ENCODE measurements at places on chromosomes 12 and 14.
A peak's percentile ranks its signal among the peaks of the same experiment; 100 is the strongest.

GRCh38 chr14:96037891-96038557, 1.1 kb upstream of the C14orf132 start:
- DNase-seq = no peak

GRCh38 chr14:64208261-64208660, 85.9 kb downstream of the ESR2 start:
- DNase-seq = no peak

DNA sequence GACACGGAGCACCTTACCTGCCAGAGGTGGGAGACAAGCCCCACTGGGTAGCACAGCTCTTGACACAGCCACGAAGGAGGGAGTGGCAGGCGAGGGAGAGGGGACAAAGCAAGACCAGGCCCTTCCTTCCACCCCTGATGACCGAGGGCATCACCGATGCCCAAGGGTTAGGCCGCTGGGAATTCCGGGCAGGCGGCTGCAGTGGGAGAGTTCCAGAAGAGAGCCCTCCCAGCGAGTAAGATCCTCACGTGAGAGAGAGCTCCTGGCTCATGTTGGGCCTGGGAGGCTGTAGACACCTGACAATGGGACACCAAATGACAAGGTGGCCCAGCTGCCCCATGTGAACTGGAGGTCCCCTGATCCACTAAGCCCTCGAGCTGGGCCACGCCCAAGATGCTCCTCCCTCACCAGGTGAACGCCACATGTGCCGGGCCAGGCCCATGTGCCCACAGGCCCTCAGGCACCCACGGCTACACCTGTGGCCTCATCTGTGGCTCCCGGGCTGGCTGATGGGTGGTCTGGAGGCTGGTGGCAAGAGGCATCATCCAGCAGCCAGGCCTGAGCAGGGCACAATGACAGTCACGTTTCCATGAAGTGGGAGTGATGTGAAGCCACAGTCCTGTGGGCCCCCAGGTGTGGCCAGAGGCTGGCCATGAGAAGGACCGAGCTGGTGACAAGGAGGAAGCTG, 32.1 kb upstream of the C14orf180 start:
- no peak for DNase-seq

DNA sequence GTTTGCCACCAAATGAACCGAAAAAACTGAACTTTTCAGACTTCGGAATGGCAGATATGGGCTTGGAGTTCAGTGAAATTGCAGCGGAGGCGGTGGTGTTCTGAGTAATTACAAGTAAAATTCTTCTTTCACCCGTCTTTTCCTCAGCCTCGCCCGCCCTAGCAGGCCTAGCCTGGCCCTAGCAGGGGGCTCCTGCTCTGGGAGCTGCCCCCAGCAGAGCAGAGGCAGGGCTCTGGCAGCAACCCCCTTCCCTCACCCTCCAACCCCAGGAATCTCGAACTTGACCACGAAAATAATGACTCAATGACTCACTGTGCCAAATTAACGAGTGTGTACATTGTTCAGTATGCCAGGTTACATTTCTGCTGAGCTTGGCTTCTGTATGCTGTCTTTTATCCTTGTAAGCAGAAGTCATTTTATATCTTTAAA, 1.1 kb downstream of the PAPLN start:
- DNase-seq = peak; percentile 38

DNA sequence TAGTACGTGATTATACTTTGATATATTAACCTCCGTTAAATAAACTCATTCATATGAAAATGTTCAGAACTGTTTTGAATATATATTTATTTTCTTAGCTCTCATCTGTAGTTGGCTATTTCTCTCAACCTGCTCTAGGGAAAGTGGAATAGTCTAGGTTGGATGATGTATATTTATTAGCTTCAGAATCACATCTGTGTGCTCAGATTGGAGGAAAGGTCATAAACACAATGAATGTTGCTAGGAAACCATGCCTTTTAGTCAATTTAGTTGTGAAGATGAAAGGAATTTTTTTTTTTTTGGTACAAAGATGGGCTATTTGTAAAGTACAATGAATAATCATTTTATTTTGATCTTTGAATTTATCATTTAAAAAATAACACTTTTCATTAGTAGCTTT, 439.1 kb downstream of the FOXG1 start:
- DNase-seq = no peak

- DNase-seq = no peak
Observed at GRCh38 chr12:43113135-43113534, 438.9 kb downstream of the ADAMTS20 start.
